Upper lobe of left lung (tissue), 6 donors: ENCODE measurements at places on chromosomes 4 and X. TPM values are rescaled to one million over a fixed set of nuclear protein-coding genes. Genes with fewer than 3 reads are reported as not detected.

The MSANTD1 gene
- total RNA-seq, result 7.3 TPM

The TMEM35A gene
- total RNA-seq, result 1.3 TPM

The RPL9 gene
- 780 TPM for total RNA-seq

The AVPR2 gene
- total RNA-seq, result not detected
